ENCODE measurements at places on chromosomes 5 and 9.

- DNase-seq = no peak
Measured at GRCh38 chr5:73292816-73293459, 119.9 kb downstream of the TMEM174 start.

GRCh38 chr5:76319673-76320072 lies 83.4 kb upstream of the IQGAP2 start:
- DNase-seq = no peak

DNA sequence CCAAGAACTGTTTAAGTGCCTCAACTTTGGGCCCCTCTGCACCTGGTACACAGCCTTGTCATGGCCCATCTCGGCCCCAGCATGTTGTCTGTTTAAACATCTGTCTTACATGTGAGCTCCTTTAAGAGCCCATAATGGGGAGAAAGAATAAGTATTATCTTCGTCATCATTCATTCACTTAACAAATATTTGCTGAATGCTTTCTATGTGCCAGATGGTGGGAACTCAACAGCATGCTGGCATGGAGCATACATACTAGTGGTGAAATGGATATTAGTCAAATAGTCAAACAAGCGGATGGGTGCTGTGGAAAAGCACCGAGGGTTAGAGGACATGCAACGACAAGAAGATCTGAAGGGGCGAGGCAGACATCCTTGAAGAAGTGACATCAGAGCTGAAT lies 54.5 kb downstream of the GABBR2 start:
- DNase-seq = no peak

- DNase-seq = no peak
Measured at GRCh38 chr9:115680231-115680630, 473.4 kb upstream of the PAPPA start.

DNA sequence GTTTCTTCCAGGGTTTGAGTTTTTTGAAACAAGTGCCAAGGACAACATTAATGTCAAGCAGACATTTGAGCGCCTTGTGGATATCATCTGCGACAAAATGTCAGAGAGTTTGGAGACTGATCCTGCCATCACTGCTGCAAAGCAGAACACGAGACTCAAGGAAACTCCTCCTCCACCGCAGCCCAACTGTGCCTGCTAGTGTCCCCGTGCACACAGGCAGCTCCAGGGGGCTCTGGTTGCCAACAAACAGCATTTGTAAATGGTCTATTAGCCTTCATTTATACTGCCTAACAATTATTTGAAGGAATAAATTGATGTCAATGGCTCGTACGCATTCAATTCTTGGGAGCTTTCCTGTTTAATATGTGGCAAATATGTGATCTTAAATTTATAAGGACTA lies 268.3 kb downstream of the RAB3C start:
- DNase-seq = no peak

DNA sequence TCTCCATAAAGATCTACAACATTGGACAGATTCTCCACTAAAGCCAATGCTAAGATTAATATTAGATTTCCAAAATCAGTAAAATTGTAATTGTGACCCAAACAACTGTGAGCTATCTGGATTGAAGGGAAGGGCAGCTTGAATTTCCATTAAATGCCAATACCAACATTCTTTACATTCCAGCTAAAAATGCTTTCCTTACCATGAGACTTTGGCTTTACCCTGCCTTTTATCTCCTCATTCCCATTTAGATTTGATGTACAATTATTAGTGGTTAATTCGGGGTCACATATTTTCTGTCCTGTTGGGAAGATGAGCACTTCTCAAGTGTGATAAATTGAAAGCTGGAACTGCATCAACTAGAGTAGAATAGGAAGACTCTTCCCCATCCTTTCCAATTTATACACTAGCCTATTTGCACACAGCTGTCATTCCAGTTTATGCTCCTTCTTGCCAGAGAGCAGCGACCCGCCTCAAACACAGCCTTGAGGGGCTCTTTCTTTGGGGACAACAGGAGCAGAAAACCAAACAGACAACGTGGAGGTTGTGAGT lies 33.1 kb upstream of the MYOT start:
- DNase-seq = no peak

GRCh38 chr9:134546246-134546731 lies 95.3 kb upstream of the COL5A1 start:
- DNase-seq = no peak

DNA sequence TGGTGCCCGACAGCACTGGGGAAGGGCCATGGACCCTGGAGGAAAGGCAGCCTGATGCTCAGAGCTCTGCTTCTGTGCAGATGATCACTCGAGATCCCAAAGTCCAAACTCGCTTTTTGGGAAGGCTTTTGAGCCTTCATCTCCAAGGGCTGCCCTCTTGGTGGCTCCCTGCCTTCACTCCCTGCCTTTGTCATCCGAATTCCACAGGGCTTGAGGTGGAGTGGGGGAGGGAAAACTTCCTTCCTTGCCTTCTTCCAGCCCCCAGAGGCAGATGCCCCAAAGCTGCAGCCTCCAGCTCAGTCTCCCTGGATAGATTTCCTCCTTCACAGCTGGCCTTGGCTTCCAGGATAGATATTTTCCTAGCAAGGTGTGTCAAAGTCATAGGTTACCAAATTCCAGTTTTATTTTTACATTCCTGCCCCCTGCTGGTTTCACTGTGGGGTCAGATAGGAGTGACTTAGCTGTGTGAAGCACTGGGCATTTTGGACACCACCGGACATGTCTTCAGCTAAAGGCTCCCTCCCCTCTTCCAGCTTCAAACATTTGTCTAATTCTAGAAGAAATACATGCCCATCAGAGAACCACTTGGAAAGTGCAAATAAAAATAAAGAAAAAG lies 268.2 kb downstream of the HSPA4 start:
- DNase-seq = no peak

GRCh38 chr9:68648971-68649370 lies 56.1 kb upstream of the PIP5K1B start:
- DNase-seq = no peak

DNA sequence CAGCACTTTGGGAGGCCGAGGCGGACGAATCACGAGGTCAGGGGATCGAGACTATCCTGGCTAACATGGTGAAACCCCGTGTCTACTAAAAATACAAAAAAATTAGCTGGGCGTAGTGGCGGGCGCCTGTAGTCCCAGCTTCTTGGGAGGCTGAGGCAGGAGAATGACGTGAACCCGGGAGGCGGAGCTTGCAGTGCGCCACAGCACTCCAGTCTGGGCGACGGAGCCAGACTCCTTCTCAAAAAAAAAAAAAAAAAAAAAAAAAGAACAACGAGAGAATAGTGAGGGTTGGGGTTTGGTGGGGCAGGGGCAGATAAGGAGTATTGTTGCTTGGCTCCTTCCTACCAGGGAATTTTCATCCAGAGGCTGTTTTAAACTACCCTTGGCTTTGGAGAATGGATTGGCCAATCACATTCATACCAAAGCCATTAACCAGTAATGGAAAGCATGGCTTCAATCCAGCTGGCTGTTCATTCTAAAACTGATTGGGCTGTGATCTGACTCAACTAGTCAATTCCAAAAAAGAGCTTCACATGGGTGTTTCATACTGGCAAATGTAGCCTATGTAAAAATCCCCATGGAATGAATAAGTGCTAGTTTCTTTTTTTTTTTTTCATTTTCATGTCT lies 64.4 kb downstream of the PLCXD3 start:
- DNase-seq = no peak

- DNase-seq = no peak
Measured at GRCh38 chr9:35110327-35110761, 5.3 kb downstream of the ATOSB start.

- DNase-seq = no peak
Measured at GRCh38 chr5:55324815-55325418, 17.1 kb downstream of the MTREX start.

DNA sequence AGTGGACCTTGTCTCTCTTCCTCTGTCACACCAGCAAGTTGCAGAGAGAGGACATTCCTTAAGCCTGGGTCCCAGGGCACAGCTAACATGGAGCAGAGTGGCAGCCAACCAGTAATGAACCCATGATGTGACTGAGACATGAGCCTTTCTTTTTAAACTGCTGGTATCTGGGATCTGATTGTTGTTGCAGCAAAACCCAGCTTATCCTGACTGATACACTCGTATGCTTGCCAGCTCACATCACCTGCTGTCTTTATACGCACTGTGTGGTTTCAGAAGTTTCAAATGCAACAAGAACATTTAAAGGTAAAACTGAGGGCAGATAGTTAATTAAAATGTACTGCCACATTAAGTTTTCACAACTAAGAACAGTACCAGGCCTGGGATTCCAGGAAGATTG lies 97.1 kb downstream of the HSD17B3 start:
- no peak for DNase-seq

- no peak for DNase-seq
Measured at GRCh38 chr9:116387934-116388698, 234.5 kb downstream of the PAPPA start.

DNA sequence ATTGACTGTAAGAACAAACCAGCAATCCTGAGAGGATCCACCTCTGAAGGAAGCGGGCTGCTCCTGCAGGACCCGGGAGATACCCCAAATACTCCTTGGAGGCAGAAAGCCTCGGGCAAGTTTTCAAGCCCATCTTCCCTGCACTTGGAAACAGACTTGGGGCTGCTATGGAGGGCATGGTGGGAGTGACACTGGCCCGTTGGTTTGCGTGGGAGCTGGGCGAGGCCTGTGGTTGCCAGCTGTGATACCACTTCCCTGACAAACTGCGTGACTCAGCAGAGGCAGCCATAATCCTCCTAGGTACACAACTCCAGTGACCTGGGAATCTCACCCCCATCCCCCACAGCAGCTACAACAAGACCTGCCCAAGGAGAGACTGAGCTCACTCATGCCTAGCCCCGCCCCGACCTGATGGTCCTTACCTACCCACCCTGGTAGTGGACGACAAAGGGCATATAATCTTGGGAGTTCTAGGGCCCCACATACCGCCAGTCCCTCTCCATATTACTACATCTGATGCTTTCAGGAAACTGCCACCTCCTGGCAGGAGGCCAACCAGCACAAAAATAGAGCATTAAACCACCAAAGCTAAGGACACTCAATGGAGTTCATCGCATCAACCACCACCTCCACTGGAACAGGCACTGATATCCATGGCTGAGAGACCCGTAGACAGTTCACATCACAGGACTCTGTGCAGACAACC lies 38.1 kb upstream of the VLDLR start:
- DNase-seq = no peak

- DNase-seq = no peak
Measured at GRCh38 chr5:123907349-123907748, 395.4 kb downstream of the CSNK1G3 start.

DNA sequence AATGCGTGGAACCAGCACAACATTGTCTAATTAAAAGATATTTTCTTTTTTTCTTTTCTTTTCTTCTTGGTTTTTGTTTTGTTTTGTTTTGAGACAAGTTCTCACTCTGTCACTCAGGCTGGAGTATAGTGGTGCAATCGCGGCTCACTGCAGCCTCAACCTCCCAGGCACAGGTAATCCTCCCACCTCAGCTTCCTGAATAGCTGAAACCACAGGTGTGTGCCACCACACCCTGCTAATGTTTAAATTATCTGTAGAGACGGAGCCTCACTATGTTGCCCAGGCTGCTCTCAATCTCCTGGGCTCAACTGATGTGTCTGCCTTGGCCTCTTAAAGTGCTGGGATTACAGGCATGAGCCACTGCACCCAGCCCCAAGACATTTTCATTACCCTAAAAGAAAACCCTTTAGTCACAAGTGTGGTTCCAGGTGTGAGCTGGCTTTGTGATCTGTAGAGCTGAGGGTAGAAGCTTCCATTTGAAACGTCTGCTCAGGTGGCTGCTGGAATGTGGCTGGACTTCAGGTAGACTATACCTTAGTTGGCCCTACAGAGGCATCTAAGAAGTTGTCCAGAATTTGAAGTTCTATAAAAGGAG lies 19.1 kb upstream of the NEK6 start:
- no peak for DNase-seq

GRCh38 chr9:127769929-127770582 lies 8.4 kb downstream of the SH2D3C start:
- no peak for DNase-seq

DNA sequence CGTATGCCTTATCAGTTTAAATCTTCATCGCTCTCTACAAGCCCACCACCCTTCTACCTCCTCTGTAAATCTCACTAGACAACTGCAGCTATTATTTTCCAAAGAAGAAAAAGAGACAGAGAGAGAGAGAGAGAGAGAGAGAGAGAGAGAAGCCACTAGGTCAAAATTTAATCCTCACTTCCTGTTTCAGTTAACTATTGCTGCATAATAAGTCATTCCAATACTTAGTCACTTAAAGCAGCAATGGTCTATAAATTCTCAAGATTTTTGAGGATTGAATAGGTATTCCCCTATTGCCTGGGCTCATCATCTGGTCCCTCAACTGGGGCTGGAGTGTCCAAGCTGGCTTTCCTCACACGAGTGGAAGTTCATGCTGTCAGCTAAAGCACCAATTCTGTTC lies 68.8 kb downstream of the ITGA1 start:
- DNase-seq = no peak

GRCh38 chr9:88952086-88952615 lies 39.1 kb upstream of the S1PR3 start:
- no peak for DNase-seq

DNA sequence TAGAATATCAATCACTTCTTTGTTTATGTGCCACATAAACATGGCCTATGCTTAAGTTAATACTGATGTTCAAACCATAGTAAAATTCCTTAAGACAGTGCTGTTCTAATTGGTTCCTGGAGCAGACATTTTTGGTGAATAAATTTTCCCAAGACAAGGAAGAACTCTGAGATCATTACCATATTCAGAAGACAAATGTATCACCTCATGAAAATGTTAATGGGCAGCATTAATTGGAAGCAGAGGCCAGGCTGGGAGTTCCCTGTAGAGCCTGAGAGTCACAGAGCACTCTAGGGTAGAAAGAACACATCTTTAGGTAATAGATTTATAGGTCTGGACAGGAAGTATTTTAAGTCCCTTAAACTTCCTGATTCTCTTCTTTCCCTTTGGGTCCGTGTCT lies 240.2 kb downstream of the MAN2A1 start:
- DNase-seq = no peak

DNA sequence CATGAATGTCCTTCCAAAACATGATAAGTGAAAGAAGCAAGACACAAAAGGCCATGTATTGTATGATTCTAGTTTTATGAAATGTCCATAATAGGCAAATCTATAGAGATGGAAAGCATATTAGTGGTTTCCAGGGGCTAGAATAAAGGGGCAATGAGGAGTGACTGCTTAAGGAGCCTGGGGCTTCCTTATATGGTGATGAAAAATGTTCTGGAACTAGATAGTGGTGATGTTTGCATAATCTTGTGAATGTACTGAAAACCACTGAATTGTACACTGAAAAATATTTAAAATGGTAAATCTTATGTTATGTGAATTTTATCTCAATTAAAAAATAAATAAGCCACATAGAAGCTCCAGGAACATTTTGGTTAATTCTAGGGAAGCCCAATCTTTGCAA lies 144.4 kb upstream of the ANKRD55 start:
- no peak for DNase-seq

GRCh38 chr5:142913728-142914338 lies 143.7 kb downstream of the ARHGAP26 start:
- no peak for DNase-seq

DNA sequence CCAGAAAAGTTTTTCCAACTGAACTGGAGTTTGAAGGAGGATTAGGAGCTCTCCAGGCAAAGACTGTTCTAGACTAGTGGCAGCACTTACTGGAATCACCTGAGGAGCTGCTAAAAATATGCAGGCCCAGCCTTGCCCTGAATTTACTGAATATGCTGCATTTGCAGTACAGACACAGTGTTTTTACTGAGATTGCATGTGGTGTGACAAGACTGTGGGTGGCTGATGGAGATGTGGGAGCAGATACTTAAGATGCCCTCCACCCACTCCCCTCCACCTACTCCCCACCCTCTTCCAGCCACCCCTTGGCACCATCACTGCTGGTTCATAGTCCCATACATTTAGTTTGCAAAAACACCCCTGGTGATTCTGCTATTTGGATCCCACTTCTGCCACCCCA lies 64.1 kb upstream of the HRH2 start:
- DNase-seq = no peak

- DNase-seq = no peak
Measured at GRCh38 chr5:172321593-172321992, 38.0 kb upstream of the UBTD2 start.

Measured in NCI-H187 (cell line).